Immature natural killer cell (primary cell): ENCODE measurements at places on chromosomes 2 and 18.
A peak's percentile ranks its signal among the peaks of the same experiment; 100 is the strongest.

DNA sequence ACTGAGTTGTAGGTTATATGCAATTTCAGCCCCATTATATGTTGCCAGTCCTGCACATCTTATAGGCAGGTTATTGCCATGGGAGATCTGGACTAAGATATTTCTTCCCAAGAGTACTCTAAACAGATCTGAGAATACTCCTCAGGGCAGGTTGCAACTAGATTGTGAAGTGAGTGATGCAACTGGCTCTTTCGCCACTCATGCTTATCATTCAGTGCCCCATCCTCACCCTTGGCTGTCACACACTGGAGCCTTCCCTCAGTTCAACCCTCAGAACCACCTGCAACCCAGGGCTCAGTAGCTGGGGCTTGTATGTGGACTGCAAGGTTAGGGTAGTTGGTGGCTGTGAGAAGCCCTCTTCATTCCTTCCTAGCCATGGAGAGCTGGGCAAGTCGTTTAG lies 14.1 kb downstream of the MERTK start:
- no peak for DNase-seq
- no peaks in the 10 kb centered on the region for H3K4me1 ChIP-seq
- peaks cover 2% of the 10 kb centered on the region for H3K27me3 ChIP-seq
- no peak overlapping the region for H3K27ac ChIP-seq

GRCh38 chr2:10972683-10973433 lies 61.1 kb downstream of the KCNF1 start:
- no peak for DNase-seq
- peaks cover 7% of the 10 kb centered on the region for H3K27me3 ChIP-seq
- H3K36me3 ChIP-seq: no peaks in the 10 kb centered on the region

DNA sequence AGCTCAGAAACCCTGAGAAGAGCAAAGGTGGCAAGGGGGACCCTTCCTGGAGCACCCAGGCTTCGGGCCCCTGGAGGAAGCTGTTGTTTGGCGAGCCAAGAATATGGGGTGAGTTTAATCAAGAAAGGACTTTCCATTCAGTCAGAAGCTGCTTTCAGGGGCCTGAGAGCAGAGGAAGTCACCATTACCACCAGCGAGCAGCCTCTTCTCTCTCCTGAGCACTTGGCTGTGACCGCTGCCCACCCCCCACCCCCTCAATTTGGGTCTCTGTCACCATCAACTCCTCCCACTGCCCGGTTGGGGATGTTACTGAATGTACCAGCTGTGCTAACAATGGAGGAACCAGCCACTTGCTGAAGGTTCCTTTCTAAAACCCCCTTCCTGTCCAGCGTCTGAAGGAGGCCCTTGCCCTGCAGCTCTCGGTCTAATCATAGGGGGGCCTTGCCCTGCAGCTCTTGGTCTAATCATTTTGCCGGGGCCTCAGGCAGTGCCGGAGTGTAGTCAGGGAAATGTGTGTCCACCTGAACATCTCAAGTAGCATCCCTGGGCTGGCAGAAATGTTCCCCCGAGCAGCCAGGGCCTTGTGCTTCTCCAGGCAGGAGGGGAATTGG lies 943 bp downstream of the INPP5D start:
- peak overlapping the region; percentile 97 for H3K27ac ChIP-seq
- H3K4me1 ChIP-seq: peaks cover 59% of the 10 kb centered on the region
- H3K27me3 ChIP-seq: peaks cover 13% of the 10 kb centered on the region
- peaks cover 2% of the 10 kb centered on the region for H3K36me3 ChIP-seq
- peak overlapping the region; percentile 97 for H3K4me3 ChIP-seq
- peak; percentile 50 for DNase-seq

DNA sequence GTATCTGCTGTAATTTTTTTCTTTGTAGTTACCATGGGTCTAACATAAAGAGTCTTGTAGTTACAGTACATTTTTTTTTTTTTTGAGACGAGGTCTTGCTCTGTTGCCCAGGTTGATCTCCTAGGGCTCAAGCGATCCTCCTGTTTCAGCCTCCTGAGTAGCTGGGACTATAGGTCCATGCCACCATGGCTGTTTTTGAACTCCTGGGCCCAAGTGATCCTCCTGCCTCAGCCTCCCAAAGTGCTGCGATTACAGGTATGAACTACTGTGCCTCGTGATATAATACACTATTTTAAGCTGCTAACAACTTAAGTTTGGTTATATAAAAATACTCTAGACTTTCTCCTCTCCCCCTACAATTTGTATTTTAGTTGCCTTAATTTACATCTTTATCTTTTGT lies 46.3 kb downstream of the ASB1 start:
- no peak overlapping the region for H3K4me3 ChIP-seq
- no peaks in the 10 kb centered on the region for H3K27me3 ChIP-seq
- H3K4me1 ChIP-seq: no peaks in the 10 kb centered on the region
- no peak for DNase-seq
- H3K36me3 ChIP-seq: peaks cover 15% of the 10 kb centered on the region
- H3K27ac ChIP-seq: no peak overlapping the region

DNA sequence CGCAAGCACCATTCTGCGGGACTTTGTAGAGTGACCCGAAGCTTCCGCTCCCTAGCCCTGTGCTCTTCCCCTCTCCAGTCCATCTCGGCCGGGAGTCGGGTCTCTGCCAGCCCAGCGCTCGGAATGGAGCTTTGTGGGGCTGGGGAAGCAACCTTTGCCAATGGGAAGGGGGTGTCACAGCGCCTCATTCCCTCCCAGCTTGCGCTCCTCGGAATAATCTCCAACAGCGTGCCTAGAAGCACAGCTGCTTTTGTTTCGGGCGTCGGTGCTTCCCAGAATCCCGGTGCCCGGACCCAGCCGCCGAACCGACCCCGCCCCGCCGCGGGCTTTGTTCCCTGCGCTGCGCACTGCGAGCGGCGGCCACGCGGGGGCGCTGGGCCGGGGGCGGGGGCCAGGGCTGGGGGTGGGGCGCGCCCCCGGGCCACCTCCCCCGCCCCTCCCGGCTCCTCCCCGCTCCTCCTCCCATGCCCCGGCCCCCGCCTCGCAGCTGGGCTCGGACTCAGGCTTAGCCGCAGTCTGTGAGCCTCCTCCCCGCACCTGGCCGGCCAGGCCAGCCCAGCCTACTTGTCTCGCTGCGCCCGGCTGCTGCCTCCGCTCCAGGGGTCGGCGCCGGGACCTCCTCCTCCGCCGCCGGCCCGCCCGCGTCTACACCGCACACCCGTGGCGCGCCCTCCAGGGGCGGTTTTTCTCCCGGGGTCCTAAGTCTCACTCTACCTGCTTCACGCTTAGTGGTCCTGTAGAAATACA lies 77.7 kb upstream of the SMAD2 start:
- H3K27me3 ChIP-seq: peaks cover 2% of the 10 kb centered on the region
- H3K4me3 ChIP-seq: peak overlapping the region; percentile 86
- H3K4me1 ChIP-seq: peaks cover 21% of the 10 kb centered on the region
- no peaks in the 10 kb centered on the region for H3K36me3 ChIP-seq
- peak; percentile 48 for DNase-seq
- H3K27ac ChIP-seq: no peak overlapping the region

- no peaks in the 10 kb centered on the region for H3K27me3 ChIP-seq
- peaks cover 61% of the 10 kb centered on the region for H3K4me1 ChIP-seq
- H3K27ac ChIP-seq: no peak overlapping the region
Observed at GRCh38 chr2:169819106-169819505, 5.6 kb downstream of the METTL5 start.

DNA sequence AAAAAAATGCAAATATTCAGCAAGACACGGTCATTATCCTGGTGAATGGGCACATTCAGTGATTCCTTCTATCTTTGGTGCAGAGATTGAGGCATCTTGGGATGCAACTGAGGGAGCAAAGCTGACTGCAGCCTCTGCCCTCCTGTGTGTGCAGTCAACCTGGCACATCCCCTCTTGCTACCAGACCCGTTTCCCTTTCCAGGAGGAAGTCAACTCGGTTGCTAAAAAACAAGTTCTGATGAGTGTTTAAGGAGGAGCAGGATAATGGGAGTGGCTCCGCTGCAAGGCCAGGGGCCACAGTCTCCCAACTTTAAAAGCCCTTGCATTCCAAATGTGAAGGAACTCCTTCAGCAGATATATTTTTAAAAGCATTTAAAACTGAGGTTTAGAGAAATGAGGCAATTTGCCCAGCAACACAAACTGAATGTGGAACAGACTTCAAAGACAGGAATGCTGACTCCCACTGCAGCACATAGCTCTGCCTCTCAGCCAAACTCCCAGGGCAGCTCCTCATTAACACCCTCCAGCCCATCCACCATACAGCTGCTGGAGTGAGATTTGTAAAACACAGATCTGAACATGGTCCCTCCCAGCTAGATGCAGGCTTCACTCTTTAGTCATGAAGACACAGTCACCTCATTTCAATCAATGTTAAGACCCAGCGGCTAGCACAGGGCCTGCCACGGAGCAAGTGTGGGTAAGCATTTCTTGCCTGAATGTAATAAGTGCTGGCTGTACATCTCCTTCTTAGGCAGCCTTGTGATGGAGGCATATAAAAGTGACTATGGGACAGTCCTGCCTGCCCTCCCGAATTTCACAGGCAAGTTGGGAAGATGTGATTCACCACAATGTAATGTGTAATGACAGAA lies 54.3 kb downstream of the VSNL1 start:
- no peaks in the 10 kb centered on the region for H3K27me3 ChIP-seq
- DNase-seq: no peak
- no peak overlapping the region for H3K27ac ChIP-seq

GRCh38 chr2:108243566-108243965 lies 3.8 kb downstream of the SULT1C3 start:
- DNase-seq: no peak
- no peaks in the 10 kb centered on the region for H3K4me1 ChIP-seq
- H3K4me3 ChIP-seq: no peak overlapping the region
- no peaks in the 10 kb centered on the region for H3K36me3 ChIP-seq
- H3K27me3 ChIP-seq: peaks cover 3% of the 10 kb centered on the region

GRCh38 chr2:135913727-135914365 lies 37.6 kb upstream of the MCM6 start:
- no peak overlapping the region for H3K4me3 ChIP-seq
- no peaks in the 10 kb centered on the region for H3K4me1 ChIP-seq
- peaks cover 15% of the 10 kb centered on the region for H3K36me3 ChIP-seq
- no peak overlapping the region for H3K27ac ChIP-seq
- peak; percentile 56 for DNase-seq
